ENCODE measurements at places on chromosomes 4 and X.

DNA sequence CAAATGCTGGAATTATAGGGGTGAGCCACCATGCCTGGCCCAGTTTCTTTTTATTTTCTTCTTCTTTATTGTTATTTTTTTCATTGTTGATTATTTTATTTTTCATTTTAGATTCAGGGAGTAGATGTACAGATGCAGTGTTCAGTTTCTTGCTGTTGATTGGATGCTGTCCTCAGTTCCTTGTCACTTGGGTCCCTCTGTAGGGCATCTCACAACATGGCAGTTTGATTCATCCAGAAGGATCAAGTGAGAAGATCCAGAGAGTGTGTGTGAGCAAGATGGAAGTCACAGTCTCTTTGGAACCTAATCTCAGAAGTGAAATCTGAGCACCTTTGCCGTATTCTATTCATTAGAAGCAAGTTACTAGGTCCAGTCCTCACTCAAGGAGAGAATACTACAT, 20.9 kb downstream of the HMGB3 start:
- no peak for DNase-seq

DNA sequence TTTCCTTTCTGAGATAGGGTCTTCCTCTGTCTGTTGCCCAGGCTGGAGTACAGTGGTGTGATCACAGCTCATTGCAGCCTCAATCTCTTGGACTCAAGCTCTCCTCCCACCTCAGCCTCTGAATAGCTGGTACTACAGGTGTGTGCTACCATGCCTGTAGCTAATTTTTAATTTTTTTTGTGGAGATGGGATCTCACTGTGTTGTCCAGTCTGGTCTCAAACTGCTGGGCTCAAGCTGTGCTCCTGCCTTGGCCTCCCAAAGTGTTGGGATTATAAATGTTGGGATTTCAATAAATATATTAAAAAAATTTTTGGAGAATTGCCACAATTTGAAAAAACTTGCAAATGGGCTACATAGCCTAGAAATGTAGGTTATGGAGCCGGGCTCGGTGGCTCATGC, 18.5 kb downstream of the RAPGEF2 start:
- no peak for DNase-seq

GRCh38 chr4:39822662-39823061, 124.7 kb downstream of the UBE2K start:
- DNase-seq, result no peak

DNA sequence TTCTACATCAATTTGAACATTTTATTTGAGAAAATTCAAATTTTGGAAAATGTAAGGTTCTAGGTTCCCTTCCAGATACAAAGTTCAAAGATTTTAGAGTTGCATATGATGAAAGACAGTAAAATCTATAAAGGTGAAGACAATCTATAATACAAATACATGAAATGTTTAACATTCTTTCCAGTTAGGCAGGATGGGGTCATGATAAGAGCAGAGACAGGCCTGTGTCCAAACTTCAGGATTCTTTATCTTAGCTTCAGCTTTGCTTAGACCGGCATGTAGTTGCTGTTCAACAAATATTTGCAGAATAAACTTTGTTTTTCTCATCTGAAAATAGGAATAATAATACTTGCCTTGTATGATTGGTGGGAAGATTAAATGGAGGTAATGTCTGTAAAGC, 4.5 kb upstream of the RPS6KA3 start:
- DNase-seq, result no peak

DNA sequence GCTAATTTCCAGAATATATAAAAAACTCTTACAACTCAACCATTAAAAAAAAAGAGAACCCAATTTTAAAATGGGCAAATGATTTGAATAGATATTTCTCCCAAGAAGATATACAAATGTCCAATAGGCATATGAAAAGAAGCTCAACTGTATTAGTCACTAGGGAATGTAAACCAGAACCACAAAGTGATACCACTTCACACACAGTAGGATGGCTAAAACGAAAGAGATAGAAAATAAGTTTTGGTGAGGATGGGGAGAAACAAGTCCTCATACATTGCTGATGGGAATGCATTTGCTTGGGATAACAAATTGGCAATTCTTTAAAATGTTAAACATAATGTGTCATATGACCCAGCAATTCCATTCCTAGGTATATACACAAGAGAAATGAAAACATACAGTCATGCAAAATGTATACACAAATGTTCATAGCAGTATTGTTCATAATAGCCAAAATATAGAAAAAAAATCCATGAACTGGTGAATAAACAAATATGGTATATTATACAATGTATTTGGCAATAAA, 5.7 kb downstream of the TCEAL3 start:
- no peak for DNase-seq

GRCh38 chr4:133803341-133803740, 398.2 kb downstream of the PABPC4L start:
- no peak for DNase-seq

GRCh38 chr4:94976371-94977011, 218.7 kb downstream of the BMPR1B start:
- DNase-seq, result no peak

- DNase-seq, result peak; percentile 19
These were observed 14.3 kb downstream of the JCHAIN start for GRCh38 chr4:70651864-70652506.

- DNase-seq, result no peak
These were observed 42.1 kb upstream of the USP46 start for GRCh38 chr4:52701207-52701606.

DNA sequence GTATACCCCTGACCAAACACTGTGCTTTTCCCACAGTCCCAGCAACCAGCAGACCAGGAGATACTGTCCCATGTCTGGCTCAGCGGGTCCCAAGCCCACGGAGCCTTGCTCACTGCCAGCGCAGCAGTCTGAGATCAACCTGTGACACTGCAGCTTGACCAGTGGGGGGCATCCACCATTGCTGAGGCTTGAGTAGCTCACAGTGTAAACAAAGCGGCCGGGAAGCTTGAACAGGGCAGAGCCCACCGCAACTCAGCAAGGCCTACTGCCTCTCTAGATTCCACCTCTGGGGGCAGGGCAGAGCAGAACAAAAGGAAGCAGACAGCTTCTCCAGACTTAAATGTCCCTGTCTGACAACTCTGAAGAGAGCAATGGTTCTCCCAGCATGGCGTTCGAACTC, 58.1 kb downstream of the SLC10A6 start:
- no peak for DNase-seq

DNA sequence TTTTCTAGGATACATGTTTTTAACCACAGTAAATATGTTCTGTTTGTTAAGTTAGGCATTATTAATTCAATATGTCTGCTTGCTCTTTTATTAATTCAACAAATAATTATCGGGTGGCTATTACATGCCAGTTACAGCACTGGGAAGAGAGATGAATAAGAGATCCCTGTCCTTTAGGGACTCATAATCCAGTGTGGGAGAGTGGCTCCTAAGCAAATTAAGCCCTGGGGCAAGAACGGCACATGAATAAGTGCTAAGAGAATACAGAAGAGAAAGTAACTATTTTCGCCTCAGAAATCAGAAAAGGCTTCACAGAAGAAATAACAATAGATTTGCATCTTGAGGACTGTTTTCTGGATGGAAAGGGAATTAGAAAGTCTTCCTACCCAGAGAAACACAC, 236.7 kb downstream of the NR3C2 start:
- DNase-seq, result no peak

All from retina (tissue), 1 donor.